ENCODE measurements at places on chromosomes 13 and 19. TPM values are rescaled to one million over a fixed set of nuclear protein-coding genes. Genes with fewer than 3 reads are reported as not detected.

DNA sequence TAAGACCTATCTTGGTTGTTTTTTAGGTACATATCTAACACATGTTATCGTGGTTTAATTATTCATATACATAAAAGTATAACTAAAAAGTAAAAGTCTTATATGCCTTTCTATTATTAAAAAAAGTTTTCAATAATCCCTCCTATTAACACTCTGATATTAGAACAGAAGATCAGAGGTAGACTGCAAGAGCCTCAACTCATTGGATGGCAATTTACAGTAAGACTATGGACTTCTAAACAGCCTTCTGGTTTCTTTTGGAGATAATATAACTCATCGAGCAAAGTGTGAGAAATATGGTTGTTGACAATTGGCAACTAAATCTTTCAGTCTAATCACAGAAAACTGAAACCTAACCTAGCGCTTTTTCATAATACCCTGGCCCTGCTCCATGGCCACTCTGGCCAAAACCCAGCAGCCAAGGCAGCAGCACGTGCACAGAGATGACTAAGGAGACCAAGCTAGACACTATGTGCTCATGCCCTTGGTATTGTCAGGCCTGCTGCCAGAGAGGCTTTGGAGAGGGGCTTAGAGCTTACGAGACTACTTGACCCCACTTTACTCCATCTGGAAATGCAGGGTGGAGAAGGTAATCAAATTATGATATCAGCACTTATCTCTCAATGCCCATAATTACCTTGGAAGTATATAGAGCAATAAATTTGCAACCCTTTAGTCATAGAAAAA lies 40.6 kb upstream of the EEF1AKMT1 start:
- DNase-seq = no peak
- peaks cover 3% of the 10 kb centered on the region for H3K36me3 ChIP-seq
- H3K27ac ChIP-seq = no peak overlapping the region
- no peak overlapping the region for H3K4me3 ChIP-seq

GRCh38 chr13:99980824-99981734 lies 505 bp upstream of the ZIC2 start:
- peaks cover 25% of the 10 kb centered on the region for H3K36me3 ChIP-seq
- peaks cover 19% of the 10 kb centered on the region for H3K4me1 ChIP-seq

DNA sequence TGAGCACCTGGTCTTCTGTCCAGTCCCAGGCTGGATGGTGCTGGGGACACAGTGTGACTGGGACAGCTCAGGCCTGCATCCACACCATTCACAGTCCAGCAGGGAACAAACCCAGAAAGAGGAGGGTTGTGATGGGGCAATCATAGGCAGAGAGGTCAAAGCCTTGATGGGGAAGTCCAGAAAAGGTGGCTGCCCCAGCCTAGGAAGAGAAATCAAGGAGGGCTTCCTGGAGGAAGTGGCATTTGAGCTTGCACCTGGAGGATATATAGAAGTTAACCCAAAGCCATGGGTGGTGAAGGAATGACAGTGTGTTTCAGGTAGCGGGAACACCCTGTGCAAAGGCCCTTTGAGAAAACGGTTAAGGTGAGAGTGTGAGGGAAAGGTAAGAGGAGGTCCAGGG lies 2.6 kb upstream of the PRX start:
- no peak overlapping the region for H3K4me3 ChIP-seq
- H3K27me3 ChIP-seq = no peaks in the 10 kb centered on the region
- peaks cover 16% of the 10 kb centered on the region for H3K4me1 ChIP-seq
- no peaks in the 10 kb centered on the region for H3K36me3 ChIP-seq
- no peak for DNase-seq

DNA sequence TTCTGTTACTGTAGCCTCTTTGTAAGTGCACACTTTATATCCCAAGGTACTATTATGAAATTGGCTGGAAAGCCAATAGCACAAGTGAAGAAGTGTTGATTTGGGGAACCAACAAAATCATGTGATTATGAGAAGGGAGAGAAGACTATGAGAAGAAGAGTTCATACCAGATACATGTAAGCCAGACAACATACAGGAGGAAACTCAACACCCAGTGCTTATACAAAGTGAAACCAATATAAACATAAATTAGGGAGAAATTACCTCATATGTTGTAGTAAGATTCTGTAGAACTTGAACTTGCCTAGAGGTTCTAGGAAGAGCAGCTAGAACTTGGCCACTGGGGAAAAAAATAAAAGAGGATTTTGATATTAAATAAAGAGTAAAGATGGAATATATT lies 17.4 kb downstream of the CPB2 start:
- no peak overlapping the region for H3K27ac ChIP-seq
- H3K4me3 ChIP-seq = no peak overlapping the region
- H3K4me1 ChIP-seq = no peaks in the 10 kb centered on the region
- no peak for DNase-seq
- no peaks in the 10 kb centered on the region for H3K27me3 ChIP-seq

GRCh38 chr13:92460479-92460878 lies 766.1 kb upstream of the GPC6 start:
- H3K27me3 ChIP-seq = no peaks in the 10 kb centered on the region
- DNase-seq = no peak
- H3K27ac ChIP-seq = no peak overlapping the region
- H3K4me1 ChIP-seq = peaks cover 6% of the 10 kb centered on the region
- H3K4me3 ChIP-seq = no peak overlapping the region
- no peaks in the 10 kb centered on the region for H3K36me3 ChIP-seq

DNA sequence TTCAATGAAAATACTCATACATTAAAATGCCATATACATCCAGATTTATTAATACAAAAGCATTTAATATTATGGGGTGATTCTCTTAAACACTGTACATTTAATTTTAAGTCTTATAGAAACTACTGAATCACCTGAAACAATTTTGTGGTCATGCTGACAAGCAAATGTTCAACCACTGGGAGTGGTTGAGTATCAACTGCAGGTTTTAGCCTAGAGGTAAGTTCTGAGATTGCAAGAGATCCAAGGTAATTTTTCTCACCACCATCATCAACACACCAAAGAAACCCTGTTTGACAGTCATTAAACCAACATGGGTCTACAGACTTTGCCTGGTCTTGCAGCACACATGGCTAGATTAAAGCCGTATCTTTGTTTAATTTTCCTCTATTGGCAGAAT lies 196.3 kb downstream of the LHFPL6 start:
- H3K27me3 ChIP-seq = no peaks in the 10 kb centered on the region
- no peak for DNase-seq
- no peak overlapping the region for H3K27ac ChIP-seq
- no peak overlapping the region for H3K4me3 ChIP-seq

GRCh38 chr19:18029617-18030338 lies 21.8 kb downstream of the ARRDC2 start:
- no peaks in the 10 kb centered on the region for H3K36me3 ChIP-seq
- no peak overlapping the region for H3K4me3 ChIP-seq
- no peak overlapping the region for H3K27ac ChIP-seq
- H3K27me3 ChIP-seq = no peaks in the 10 kb centered on the region
- no peak for DNase-seq
- no peaks in the 10 kb centered on the region for H3K4me1 ChIP-seq

GRCh38 chr13:63632321-63632720 lies 2216.7 kb upstream of the PCDH20 start:
- H3K27ac ChIP-seq = no peak overlapping the region
- no peaks in the 10 kb centered on the region for H3K27me3 ChIP-seq
- H3K4me3 ChIP-seq = no peak overlapping the region
- DNase-seq = no peak

- no peak overlapping the region for H3K27ac ChIP-seq
- no peaks in the 10 kb centered on the region for H3K36me3 ChIP-seq
- H3K4me3 ChIP-seq = no peak overlapping the region
- H3K27me3 ChIP-seq = no peaks in the 10 kb centered on the region
- DNase-seq = no peak
These were observed 158.0 kb upstream of the SOX1 start for GRCh38 chr13:111908981-111909380.

DNA sequence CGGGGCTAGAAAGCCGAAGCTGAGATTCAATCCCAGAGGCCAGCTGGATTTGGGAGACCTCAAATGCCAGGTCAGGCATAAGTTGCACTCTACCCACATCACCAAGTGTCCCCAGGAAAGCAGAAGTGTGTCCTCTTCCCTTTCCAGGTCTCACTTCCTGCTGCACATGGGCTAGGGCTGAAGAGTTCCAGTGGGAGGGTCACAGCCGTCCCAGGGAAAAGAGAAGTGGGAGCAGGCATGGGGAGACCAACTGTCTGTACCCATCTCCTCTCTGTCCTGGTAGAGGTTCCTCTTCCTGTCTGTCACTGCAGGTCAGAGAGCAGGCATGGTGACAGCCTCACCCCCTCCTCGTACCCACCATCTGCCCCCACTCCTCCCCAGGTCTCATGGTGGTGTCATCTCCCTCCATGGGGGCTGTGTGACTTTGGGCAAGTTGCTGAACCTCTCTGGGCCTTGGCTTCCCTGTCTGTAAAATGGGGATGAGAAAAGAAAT lies 14.8 kb downstream of the AXL start:
- no peaks in the 10 kb centered on the region for H3K36me3 ChIP-seq
- H3K4me1 ChIP-seq = no peaks in the 10 kb centered on the region
- H3K4me3 ChIP-seq = no peak overlapping the region
- no peaks in the 10 kb centered on the region for H3K27me3 ChIP-seq
- no peak overlapping the region for H3K27ac ChIP-seq

Gene KCNK6
- total RNA-seq = 2.5 TPM

Gene ZNF91
- total RNA-seq = 105 TPM

Gene MISP3
- 0.68 TPM for total RNA-seq

Gene NANOS3
- not detected for total RNA-seq

DNA sequence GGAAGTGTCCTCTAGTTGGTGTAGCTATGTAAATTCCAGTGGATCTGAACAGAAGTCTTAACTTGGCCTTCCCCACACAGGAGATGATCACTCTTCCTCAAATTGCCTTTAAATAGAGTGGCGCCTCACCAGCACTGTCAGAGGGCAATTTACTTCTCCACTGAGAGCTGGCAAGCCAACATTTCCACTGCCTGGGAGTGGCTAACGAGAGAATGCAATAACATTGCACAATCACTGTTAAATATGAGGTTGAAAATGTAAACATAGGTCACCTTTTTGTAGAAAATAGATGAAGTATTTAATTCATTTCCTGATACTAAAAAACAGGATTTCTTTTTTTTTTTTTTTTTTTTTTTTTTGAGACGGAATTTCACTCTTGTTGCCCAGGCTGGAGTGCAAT lies 55.4 kb upstream of the UBL3 start:
- H3K27me3 ChIP-seq = no peaks in the 10 kb centered on the region
- DNase-seq = no peak
- no peaks in the 10 kb centered on the region for H3K4me1 ChIP-seq
- H3K27ac ChIP-seq = no peak overlapping the region

DNA sequence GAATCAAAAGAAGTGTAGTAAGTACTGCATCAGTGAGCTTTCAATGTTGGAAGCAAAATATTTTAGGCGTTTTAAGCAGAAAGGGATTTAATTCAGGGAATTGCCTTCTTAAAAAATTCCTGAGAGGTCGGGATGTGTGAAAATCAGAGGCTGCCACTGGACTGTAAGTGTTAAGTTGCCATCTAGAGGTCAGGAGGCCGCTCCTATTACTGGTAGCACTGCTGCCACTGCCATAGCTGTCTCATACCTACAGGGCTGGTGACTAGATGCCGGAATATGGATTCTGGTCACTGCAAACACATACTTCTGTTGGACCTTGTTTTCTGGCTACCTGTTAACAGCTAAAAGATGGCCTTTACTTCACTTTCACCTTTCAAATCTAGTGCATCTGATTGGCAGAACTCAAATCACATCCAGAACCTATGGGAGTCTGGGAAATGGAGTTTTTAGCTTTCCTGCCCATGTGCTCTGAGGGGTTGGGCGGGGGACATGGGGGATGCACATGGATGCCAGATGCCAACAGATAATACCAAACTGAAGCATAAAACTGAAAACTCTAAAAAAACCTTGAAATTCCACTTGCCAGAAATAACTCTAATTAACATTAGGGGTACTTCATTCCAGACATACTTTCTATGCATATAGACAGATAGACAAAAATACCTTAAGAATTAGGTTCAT lies 29.8 kb downstream of the DGKH start:
- DNase-seq = peak; percentile 23
- H3K27ac ChIP-seq = no peak overlapping the region
- no peaks in the 10 kb centered on the region for H3K36me3 ChIP-seq
- no peaks in the 10 kb centered on the region for H3K27me3 ChIP-seq
- H3K4me3 ChIP-seq = no peak overlapping the region

Gene ZNF563
- 3.7 TPM for total RNA-seq

Gene EXOC3L2
- total RNA-seq = not detected

Measured in neural progenitor cell (in vitro differentiated cells).